ENCODE measurements at places on chromosomes 11 and 22. TPM values are rescaled to one million over a fixed set of nuclear protein-coding genes. Genes with fewer than 3 reads are reported as not detected.

TBCEL gene
- total RNA-seq, result 25.9 TPM

PIK3IP1 gene
- 7.3 TPM for total RNA-seq

PNPLA3 gene
- 29.6 TPM for total RNA-seq

FGF4 gene
- not detected for total RNA-seq

SOX10 gene
- total RNA-seq, result 0.08 TPM

APOA1 gene
- total RNA-seq, result 5,120 TPM

CCDC81 gene
- total RNA-seq, result 0.67 TPM

ASRGL1 gene
- 3.7 TPM for total RNA-seq

Measured in liver (tissue), 10 donors.